Skin of body (tissue), 3 donors: ENCODE measurements at places on chromosomes 11 and 22. TPM values are rescaled to one million over a fixed set of nuclear protein-coding genes. Genes with fewer than 3 reads are reported as not detected.

Gene IMMP1L
- 20.9 TPM for total RNA-seq

DNA sequence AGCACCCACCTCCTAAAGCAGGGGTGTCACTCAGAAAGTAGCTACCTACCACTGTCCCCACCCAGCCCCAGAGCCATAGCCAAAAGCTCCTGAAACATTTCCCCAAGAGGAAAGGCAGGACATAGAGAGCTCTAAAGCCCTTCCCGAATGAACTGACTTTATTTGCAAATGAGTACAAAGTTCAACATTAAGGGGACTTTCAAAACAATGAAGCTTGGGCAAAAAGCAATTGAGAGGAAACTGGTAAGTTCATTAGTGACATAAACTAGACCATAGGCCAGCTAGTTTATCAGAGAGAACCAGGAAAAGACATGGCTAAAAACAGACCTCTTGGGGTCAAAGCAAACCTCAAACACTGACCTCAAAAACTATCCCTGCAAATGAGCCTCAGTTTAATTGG, 72.7 kb downstream of the IGLL5 start:
- no peak for DNase-seq

DNA sequence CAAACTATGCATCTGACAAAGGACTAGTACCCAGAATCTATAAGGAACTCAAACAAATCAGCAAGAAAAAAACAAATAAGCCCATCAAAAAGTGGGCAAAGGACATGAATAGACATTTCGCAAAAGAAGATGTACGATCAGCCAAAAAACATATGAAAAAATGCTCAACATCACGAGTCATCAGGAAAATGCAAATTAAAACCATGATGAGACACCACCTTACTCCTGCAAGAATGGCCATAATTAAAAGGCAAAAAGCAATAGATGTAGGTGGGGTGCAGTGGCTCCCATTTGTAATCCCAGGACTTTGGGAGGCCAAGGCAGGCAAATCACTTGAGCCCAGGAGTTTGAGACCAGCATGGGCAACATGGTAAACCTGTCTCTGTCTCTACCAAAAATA, 10.4 kb upstream of the OR10V1 start:
- DNase-seq = no peak

- no peak for DNase-seq
These were observed 11.4 kb downstream of the TBCEL start for GRCh38 chr11:121035169-121035755.

DNA sequence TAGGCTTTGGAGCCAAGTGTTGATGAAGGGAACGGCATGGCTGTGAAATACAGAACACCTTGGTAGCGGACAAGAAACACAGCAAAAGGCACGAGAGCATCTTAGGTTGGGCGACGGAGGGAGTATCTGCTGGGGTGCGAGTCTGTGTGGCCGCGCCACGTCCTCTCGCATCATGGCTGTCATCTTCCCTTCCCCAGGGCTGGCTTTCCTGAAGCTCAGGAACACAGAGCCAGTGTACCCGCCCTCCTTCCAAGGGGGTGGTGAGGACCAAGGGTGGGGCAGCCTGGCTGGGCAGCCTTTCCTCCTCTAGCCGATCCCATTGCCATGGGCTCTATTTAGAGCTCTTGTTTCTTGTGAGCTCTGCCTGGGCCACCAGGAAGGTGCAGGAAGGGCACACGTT, 154.4 kb downstream of the FEZ1 start:
- DNase-seq = no peak

DNA sequence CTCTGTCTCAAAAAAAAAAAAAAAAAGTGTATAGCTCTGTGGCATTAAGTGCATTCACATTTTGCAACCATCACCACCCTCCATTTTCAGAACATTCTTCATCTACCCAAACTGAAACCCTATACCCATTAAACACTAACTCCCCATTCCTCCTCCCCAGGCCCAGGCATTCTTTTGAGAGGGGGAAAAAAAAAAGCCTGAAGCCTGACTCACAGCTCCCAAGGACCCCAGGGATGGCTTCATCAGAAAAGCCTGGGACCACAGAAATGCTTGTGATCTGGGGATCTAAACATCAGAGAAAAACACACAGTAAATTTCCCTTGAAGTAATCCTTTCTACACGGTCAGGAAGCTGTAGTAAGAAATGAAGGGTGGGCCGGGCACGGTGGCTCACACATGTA, 10.7 kb upstream of the GTSE1 start:
- no peak for DNase-seq

DNA sequence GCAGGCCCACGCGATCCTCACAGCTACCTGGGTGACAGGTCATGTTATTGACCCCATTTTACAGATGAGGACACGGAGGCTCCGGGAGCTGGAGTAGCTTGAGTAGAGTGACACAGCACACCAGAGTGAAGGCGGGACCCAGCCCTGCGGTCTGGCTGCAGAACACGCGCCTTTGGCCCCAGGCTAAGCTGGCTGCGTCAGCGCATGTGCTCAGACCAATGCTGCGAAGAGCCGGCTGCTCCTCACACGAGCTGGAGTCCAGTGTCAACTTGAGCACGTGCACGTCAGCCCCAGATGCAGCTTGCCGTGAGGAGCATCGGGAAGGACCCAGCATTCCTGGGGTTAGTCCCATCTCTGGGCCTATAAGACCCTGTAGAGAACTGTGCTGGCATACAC, 49.9 kb downstream of the SCUBE1 start:
- DNase-seq = no peak

- DNase-seq = no peak
These were observed 100.9 kb upstream of the BID start for GRCh38 chr22:17875156-17875555.

Gene MISFA
- 2.6 TPM for total RNA-seq

DNA sequence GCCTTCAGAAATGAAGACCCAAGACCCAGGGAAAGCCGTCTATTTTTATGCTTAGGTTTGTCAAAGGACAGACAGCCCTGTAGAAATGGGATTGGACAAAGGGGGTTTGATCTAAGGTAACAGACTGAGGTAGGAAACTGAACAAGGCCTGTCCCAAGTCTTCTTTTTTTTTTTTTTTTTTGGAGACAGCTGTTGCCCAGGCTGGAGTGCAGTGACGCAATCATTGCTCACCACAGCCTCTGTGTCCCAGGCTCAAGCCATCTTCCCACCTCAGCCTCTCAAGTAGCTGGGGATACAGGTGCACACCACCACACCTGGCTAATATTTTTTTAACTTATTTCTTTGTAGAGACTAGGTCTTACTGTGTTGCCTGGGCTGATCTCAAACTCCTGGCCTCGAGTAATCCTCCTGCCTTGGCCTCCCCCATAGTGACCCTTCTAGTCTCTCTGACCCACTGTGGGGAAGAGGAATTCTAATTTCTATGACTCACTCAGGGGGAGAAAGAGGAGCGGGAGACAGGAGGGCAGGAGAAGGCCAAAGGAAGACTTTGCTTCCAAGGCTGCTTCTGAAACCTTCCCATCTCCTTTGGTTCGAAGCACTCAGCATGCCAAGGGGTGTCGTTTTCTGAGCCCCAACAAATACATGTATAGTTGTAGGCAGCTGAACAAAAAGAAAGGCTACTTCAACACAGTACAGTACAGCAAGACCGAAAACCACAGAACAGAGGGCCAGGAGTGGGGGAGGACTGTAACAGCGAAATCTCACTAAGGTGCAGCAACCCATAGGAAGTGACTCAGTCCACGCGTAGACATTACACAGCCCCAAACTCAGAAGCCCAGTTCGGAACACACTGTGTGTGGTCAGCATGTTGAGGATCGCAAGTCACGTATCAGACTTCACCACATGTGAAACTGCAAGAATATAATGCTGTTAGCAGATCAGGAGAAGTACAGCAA, 872 bp downstream of the TMA7B start:
- no peak for DNase-seq

- DNase-seq = no peak
These were observed 9.3 kb upstream of the MRGPRD start for GRCh38 chr11:68989936-68990606.

DNA sequence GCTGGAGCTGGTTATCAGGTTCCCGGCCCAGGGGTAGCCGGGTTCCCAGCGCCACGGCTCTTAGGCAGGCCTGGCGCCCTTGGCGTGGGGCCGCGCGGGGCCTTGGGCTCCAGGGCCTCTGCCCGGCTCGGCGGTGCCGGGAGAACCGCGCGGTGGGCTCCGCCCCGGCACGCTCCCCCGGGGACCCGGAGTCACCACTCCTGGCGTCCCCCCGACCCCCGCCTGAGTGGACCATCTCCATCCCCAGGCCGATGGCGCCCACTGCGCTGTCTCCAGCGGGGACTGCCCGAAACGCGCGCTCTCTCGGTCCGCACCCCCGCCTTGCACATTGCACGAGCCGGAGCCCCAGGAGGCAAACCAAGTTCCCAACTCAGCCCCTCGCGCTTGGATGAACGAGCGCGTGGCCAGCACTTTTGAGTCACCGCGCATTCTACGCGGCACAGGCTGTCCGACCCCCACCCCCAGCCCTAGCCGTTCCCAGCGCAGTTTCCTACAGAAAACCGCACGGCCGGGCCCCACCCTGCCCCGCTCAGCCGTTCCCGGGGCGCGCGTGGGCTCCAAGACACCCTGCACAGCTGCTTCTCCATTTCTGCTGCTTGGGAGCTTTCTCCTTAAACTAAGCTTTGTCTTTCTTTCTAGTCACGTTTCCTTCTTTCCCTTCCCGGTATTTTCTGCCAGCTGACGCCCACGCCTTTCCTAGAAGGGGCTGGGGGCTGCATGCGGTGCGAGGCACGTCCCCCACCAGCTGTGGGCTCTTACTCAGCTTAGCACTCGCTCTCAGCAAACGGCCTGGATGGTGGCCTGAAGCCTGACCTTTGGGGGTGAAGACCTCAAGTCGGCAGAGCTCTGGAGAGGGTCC, 650 bp upstream of the CHID1 start:
- no peak for DNase-seq

DNA sequence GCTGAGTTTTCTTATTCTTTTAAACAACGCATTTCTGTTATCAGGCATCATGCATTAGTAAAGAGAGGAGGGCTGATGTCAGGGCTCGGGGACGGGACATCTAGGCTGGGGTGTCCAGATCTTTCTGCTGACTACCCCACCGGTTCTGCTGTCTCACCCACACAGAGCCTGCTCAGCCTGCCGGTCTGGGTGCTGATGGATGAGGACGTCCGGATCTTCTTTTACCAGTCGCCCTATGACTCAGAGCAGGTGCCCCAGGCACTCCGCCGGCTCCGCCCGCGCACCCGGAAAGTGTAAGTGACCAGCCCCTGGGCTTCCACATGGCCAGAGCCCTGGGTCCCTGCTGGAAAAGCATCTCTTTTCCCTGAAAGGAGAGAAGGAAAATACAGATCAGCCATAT, 9.4 kb downstream of the NCF4 start:
- DNase-seq = no peak

- no peak for DNase-seq
These were observed 7.7 kb downstream of the LPXN start for GRCh38 chr11:58567889-58568512.

GRCh38 chr11:12949453-12949852, 59.7 kb upstream of the RASSF10 start:
- DNase-seq = no peak

GRCh38 chr22:17501679-17502285, 61.5 kb upstream of the SLC25A18 start:
- DNase-seq = peak; percentile 59

Gene HIRA
- 10.5 TPM for total RNA-seq

DNA sequence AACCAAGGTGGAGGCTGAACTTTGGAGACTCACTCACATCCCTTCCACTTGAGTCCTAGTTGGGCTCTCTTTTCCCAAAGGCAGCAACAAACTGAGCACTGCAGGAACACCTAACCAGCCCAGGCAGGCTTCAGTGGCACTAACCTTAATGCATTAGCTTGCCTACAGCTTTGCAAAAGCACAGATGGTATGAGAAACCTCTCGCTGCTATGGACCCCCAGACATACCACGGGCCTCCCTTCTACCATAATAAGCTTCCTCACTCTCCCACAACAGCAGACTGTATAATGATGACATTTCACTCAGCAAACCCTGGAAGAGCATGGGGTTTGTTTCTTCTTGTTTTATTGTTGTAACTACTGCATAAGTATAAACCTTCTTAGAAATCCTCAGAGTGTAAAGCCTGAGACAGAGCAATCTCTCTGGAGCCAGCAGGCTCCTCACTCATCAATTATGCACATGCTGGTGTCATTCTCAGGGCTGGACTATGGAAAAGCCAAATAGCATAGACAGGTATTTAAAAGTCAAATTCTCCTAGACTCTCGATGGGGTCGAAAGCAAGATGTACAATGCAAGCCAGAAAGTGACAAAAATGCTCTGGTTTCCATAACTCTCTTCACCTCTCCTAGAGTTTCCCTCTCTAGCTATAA, 167.6 kb downstream of the NXPE2 start:
- DNase-seq = no peak

- DNase-seq = no peak
These were observed 1.7 kb upstream of the TSSC4 start for GRCh38 chr11:2398664-2399355.
